ENCODE measurements at places on chromosomes 4 and X.

DNA sequence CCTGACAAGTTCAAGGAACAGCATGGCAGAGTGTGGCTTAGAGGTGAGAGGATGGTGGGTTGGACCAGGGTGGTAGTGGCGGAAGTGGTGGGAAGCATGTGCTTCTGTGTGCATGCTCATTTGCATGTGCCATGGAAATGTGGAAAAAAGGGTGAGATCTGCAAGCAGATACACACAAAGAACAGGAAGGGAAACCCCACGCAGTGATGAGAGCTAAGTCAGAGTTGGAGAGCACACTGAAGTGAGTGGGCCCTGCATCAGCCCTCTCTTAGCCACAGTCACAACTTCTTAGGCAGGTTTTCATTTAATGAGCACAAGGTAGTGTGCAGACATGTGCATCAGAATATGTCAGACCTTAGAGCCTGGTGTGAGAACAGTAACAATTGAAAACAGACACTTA, 483.8 kb downstream of the AFF2 start:
- DNase-seq = no peak

DNA sequence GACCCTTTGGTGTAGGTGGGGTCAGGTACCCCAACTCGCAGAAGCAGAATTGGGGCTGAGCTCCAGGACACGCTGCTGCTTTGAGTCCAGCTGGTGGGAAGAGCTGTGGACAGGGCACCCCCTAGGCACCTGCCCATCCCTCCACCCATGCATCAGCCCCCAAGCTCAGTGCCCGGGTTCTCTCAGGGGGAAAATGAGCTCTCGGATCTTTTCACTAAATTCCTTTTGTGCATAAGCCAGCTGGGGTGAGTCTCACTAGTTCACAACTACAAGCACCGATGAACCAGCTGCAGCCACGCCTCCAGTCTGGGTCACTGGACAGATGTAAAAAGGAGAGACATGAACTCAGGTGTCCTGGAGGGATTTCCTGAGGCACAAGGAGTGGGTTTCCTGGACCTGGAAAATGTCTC, 286.8 kb downstream of the CRLF2 start:
- no peak for DNase-seq

DNA sequence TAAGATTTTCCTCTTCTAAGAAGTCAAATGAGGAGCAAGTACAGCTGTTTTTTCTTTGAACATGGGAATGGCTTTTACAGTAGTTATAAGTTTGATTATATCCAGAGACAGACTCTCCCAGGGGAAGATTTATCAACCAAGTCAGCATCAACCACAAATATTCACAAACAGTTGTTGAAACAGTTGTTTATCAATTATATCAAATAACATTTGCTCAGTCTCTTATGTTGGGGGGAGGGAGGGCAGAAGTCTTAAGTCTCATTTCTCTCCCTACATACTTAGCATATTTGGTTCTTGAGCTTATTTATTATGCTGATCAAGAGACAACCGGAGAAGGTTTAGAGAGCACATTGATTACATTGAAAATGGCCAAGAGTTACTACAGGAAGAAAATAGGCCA, 110.1 kb downstream of the FBXO8 start:
- DNase-seq = no peak

- DNase-seq = peak; percentile 15
These were observed 254.2 kb upstream of the NWD2 start for GRCh38 chr4:36990128-36990872.

DNA sequence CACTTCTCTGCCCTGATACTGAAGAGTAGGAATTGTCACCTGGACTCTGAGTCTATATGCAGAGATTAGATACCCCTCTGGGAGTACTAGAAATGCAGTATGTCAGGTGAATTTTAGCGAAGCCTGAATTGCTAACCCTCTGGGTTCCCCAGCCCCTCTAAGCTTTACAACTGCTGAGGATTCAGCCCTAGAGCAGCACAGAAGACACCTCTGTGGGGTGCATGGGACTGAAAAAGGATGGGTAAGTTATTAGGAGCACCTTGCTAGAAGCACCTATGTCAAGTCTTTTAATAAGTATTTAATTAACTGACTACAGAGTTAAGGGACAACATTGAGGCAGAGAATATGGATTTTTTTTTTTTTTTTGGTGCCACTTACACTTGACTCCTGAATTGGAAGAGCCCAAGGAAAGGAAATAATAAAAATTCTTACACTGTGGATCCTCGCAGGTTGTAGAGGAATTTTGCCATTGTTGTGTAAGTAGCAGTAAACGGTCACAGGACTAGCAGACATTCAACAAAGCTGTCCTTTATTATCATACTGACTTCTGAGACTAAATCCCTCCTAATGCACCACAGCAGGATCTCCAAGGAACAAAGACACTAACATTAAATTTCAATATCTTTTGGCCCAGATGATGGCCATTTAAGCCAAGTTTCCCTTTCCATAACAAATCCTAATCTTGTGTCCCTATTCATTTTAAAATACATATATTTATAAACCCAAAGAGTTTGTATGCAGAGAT, 253.2 kb downstream of the ANKRD50 start:
- DNase-seq = no peak

- DNase-seq = no peak
These were observed 149.9 kb downstream of the FGF16 start for GRCh38 chrX:77597090-77597489.

Measured in GM13977 (cell line).